Activated T-cell treated with anti-CD3 and anti-CD28 coated beads, Interleukin-2, amount 50 U/mL, for 48 hours (primary cell): ENCODE measurements at places on chromosomes 2 and 18.

DNA sequence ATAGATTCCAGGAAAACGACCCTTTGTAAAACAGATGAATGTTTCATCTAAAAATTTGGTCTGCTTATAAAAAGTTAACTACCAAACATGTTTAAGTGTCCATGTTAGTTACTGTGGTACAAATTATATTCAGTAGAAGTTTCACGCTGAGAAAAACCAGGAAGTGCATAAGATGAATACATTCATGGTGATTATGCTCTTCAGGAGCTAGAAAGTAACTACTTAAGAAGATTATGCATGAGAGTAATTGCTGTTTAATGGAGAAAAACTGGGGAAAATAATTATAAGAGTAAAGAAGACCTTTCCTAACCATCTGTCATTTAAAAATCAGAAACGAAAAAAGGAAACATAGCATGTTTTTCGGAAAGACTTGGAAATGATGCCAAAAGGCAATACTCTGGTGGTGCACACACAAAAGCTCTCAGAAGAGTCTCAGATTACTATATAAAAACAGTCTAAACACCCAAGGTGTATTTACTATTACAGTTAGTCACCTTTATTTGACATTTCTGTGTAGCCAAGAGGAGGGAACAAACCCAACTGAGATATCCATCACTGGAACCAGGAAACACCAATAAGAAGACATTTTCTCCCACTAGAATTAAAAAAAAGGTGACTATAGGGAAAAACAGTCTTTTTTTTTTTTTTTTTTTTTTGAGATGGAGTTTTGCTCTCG is 38.8 kb upstream of the METTL21A start:
- no peak for DNase-seq

GRCh38 chr2:190656301-190656700 is 7.4 kb downstream of the NAB1 start:
- no peak for DNase-seq

DNA sequence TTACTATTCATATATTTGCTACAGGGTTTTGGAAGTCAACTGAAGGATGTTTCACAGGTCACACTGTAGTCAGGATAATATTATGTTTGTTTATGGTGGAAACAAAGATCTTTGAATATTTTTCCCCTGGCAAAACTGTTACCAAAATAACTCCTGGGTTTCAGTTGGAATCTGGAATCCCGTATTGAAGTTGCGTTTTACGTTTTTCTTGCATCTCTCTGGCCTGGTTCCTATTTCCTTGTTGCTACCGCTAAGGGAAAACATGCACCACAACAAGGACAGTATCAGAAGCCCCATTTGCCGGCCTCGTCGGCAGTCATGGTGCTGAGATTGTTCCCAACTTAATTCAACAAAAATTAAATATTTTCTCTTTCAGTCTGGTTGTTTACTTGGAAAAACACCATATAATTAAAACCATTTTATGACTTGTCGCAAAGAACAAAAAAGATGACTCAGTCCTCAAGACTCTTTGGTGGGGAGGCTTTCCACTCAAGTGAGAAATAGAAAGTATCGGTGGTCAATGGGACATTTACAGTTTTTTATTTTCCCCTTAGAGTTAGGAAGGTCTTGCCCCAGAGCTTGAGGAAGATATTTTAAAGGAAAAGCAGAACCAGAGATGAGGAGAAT is 42.3 kb downstream of the EN1 start:
- DNase-seq = no peak

DNA sequence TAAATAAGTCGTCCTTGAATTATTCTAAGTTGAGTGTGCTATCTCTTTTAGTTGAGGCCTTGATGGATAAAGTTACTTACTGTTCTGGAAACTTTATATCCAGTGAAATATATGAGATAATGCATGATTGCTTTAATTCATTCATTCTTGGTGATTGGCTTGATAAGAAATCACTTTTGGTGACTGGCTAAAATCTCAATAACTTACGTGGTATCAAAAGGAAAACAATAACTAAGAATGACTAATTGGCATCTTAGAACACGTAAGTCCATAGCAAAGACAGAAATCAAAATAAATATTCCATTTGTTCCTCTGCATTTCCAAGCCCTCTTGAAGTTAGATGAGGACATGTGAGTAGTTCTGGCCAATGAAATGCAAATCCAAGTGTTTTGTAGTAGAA is 251.6 kb downstream of the NUP35 start:
- DNase-seq = no peak

GRCh38 chr2:64675860-64676259 is 22.1 kb upstream of the SERTAD2 start:
- peak; percentile 84 for DNase-seq

GRCh38 chr2:71699428-71699827 is 246.1 kb downstream of the DYSF start:
- no peak for DNase-seq

DNA sequence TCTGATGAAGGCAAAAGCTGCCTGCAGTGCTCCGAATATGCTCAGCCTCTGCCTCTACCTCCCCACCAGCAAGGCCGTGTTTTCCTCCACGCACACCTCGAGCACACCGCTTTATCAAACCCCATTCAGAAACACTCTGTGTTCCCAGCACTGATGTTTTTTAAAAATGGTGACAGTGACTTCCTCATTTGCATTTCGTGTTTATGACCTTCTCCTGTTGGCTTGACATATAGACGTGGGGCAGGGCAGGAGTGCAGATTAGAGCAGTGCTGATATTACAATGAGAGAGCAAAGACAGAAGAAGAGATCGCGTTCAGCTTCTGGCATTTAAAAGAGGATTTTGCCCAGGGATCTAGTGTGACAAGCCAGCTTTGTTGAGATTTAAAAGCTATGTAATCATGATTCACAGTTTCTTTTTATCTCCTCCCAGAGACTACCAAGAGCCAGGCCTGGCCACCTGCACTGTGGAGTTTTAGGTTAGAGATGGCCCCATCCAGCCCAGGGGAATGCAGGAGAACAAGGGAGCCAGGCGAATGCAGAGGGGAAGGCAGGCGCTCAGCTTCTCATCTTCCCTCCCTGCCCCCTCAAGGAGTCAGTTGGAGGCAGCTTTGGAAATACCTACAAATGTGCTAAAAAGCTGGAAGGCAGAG is 61.5 kb upstream of the NEDD4L start:
- DNase-seq = no peak

DNA sequence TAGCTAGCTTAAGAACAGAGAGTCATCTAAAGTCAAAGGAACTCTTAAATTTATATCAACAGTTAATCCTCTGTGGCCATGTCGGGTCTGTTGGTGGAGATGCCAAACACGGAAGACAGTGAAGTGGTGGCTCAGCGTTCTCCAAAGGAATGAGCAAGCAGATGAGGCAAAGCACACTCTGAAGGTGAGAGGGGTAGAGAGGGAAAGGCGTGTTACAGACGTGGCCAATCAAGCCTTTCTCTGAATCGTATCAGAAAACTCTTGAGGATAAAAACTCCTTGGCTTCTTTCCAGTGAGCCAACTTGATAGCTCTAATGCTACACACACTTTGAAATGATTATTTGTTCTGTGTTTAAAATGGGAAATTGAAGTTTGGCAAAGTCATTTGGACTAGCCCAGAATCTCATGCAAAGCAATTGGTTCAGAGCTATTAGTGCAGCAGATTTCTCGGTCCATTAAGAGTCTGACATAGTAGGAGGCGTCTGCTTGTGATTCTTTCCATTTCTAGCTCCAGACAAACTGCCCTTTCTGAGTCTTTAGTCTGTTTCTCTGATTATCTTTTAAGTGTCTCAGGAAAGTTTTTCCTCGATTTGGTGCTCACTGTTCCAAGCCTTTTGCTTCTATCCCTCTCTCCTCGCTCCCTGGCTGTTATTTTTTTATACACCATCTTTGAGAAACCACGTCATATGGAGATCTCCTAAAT is 57.5 kb upstream of the CPO start:
- DNase-seq = no peak

GRCh38 chr18:48957616-48958015 is 6.9 kb upstream of the SMAD7 start:
- no peak for DNase-seq
